ENCODE measurements at places on chromosomes 3 and 15.

DNA sequence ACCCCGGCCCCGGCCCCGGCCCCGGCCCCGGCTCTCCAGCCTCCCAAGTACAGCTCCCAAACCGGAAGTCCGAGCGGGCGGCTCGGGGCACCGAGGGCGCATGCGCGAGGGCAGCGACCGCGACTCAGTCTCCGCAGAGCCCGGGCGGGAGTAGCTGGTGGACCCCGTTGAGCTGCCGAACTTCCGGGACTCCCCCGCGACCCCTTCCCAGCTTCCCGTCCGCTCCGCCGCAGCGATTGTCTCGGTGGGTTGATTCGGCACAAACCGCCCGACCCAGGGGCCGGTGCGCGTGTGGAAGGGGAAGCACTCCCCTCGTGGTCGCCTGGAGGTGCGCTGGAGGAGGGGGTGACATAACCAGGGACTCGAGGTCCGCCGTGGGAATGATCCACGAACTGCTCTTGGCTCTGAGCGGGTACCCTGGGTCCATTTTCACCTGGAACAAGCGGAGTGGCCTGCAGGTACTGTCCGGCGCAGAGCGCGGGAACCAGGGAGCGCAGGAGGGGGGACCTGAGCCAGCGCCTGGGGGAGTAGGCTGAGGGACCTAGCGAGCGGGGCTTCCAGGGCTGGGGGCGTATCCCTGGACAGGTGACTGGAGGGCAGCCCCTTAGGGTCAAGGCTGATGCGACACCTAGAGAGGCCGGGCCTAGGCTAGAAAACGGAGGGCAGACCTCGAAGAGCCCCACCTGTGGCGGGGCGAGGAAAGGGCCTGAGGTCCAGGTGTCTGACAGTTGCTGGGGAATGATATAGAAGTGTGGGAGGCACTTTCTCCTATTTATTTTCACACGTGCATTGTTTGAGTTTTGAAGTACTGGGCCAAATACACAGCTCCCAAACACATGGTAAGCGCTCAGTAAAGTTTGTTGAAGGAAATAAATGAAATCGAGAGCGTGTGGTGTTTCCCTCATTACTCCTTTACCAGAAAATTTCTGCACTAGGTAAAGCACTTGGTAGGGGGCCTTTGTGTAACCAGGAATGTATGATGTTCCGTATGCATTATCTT lies at the start of the genes TUBGCP4 and ZSCAN29:
TUBGCP4 (plus strand) TSS at position 127 of the 1,000 bp plus-strand sequence; CDS start at position 381, 254 bp downstream.
ZSCAN29 (minus strand) TSS at position 69 of the 1,000 bp plus-strand sequence. CDS start 1,130 bp downstream, outside the sequence.
- DNase-seq, result peak; percentile 75

DNA sequence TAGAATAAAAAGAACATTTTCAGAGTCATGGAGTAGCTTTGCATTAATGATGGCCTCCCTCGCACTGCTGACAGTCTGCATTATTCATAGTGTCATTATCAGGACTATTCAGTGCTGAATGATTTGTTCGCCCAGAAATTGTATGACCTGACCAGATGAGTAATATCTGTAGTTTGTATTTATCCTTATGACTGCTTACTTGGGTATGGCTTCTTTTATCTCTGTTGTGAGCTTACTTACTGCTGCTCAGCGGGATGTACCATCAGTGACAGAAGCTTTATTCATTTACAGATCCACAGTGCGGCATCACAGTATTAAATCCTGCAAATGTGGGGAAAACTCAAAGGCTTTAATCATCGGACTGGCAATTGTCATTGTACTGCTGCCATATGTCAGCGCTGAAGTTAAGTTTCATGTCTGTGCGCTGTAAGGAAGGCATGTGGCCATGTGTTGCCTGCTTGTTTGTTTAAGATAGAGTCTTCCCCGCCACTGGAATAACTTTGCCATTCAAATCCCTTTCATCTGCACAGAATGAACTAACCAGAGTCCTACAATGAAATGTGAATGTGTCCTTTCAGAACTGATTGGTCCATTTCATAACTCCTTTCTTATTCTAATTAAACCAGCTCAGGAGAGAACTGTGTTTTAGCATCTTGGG lies 262.2 kb downstream of the CHL1 start:
- peak; percentile 4 for DNase-seq

DNA sequence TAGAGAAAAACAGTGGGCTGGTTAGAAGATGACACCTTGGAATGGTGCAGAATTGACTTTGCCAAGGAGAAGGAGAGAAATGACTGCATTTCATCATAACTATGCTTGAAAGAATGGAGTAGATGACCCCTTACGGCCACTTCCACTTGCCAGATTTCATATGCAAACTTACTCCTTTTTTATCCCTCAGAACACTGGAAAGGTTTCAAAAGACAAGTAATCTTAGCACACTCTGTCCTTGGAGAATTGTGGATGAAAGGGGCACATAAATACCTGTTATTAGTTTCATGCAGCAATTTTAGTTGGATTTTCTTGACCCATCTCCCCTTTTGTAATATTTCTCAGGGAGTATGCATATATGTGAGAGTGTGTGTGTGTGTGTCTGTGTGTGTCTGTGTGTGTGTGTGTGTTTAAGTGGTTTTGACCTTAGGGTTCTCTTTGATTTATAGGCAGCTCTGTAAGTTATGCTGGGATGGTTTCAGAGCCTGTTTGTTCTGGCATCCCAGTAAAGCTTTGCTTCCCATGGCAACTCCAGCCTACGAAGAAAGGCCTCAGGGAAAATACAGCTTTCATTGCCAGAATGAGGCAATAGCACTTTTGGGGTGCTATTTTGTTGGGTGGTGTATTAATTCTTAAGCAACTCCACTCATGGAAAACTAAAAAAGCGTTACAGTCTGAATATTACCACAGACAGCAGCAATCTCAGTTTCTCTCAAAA lies 122.2 kb upstream of the TP63 start:
- DNase-seq, result no peak

DNA sequence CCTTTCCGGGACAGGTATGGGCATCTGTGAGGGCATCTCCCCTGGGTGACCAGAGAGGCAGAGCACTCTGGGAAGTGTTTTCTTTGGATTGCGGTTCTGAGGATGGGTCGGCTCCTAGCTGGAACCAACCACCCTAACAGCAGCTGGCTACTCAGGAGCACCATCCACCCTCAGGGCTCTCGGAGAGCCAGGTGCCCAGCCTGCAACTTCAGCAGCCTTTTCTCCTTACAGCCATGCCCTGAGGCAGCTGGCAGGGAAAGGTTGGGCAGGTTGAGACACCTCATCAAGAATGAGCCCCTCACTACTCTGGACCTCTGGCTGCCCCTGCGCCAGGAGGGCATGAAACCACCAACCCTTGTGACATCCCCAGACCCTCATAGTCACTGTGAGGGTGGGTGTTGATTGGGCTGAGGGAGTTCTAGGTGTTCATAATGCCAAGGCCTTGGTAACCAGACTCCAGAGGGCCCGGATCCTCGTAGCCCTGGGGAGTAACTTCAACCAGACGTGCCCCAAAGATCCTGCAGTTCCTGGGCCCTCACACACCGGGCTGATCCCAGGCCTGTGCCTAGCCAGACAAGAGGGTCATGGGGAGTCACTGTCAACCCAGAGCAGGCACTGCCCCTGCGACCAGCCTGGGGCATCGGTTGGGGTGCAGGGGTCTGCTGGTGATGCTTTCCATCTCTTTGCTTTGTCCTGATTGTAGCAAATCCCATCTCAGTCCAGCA lies 114.4 kb upstream of the ABHD17C start:
- no peak for DNase-seq

GRCh38 chr15:31031471-31032067 lies 40.1 kb upstream of the MTMR10 start:
- DNase-seq, result no peak

GRCh38 chr3:28841441-28841840 lies 439.4 kb upstream of the RBMS3 start:
- no peak for DNase-seq

GRCh38 chr3:76943058-76943457 lies 96.8 kb upstream of the ROBO2 start:
- no peak for DNase-seq

DNA sequence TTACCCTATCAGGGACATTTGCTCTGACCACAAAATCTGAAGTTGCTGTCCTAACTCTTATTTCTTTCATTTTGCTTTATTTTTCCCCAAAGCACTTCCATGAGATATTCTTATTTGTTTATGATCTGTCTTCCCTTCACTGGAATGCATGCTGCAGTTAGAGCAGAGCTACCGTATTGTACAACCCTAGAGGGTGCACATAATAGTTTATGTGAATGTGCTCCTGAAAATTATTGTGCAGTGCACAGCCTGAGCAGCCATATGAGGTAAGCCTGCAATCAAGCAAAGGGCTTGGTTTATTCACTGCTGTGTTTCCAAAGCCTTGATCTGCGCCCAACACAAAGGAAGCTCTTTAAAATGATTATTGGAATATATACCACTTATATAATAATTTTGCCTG lies 120.3 kb upstream of the CADPS start:
- no peak for DNase-seq

DNA sequence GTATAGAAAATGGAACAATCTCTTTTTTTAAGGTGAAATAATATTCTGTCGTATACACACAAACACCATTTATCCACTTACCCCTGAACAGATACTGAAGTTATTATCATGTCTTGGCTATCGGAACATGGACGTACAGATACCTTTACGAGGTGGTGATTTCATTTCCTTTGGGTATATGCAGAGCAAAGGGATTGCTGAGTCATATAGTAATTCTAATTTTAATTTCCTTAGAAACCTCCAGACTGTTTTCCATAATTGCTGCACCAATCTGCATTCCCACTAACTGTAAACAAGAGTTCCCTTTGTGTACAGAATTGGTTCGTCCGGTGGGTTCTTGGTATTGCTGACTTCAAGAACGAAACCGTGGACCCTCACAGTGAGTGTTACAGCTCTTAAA lies 179.4 kb downstream of the SHOX2 start:
- DNase-seq, result no peak

- DNase-seq, result no peak
Observed at GRCh38 chr3:73258057-73258456, 196.6 kb downstream of the EBLN2 start.

- no peak for DNase-seq
Observed at GRCh38 chr15:31360843-31361763, 34.5 kb downstream of the KLF13 start.

DNA sequence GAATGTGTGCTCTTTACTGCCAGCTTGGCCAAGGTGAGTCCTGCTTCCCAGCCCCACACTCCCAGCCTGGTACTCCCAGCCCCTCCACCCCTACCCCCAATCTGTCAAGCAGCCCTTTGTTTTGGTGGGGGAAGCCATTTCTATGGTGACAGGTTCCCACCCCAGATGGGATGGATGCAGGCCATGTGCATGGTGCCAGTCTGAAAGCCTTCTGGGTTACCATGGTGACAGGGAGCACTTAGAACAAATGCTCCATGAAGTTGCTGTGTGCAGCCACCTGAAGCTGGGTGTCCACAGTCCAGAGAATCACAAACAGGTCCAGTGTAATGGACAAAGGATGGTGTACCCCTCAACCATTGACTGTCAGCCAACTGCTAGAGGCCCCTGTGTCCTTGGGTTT lies 19.1 kb upstream of the VILL start:
- DNase-seq, result peak; percentile 48

- no peak for DNase-seq
Observed at GRCh38 chr3:100506355-100506754, 13.9 kb downstream of the TMEM45A start.

DNA sequence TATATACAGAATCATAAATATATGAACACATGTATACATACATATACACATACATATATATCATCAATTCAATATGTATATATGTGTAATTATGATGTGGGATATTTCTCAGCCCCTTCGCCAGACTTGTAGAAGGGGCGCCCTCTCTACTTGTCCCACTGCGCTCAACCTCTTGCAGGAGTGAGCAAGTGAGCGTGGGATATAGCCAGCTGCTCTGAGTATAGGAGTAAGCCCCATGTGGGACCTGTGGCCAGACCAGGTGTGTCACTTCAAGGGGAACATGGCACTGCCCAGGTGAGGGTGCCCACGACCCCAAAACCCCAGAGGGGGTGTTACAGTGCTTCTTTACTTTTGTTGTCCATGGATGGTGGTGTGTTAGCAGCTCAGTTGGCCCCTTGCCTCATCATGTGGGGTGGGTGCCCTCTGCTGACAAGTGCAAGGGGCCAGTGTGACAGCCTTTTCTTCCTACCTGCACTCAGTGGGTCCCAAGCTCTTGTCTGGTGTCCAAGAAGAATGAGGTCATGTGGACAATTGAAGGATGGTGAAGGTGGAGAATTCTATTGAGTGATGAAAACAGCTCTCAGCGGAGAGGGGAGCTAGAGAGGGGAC lies 304.1 kb downstream of the UNC13C start:
- DNase-seq, result no peak

GRCh38 chr3:170637306-170637705 lies 51.4 kb upstream of the SLC7A14 start:
- no peak for DNase-seq

GRCh38 chr15:29064290-29064689 lies 178.5 kb downstream of the APBA2 start:
- no peak for DNase-seq

DNA sequence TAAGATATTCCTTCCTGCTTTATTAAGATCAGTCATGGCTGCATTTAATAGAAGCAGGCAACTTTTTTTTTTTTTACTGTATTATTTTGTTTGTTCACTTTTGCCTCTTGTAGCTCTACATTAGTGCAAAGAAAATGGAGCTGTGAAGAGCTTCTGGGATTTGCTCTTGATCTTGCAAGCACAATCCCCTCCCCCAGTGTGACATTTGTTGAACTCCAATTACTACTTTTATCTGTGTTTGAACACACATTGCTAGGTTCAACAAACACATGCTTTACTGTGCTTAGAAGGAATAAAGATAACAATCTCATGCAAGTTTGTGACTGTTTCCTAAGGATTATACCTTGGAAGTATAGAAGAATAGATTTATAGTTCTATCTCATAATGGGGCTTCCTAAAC lies 648.8 kb downstream of the NLGN1 start:
- DNase-seq, result no peak

DNA sequence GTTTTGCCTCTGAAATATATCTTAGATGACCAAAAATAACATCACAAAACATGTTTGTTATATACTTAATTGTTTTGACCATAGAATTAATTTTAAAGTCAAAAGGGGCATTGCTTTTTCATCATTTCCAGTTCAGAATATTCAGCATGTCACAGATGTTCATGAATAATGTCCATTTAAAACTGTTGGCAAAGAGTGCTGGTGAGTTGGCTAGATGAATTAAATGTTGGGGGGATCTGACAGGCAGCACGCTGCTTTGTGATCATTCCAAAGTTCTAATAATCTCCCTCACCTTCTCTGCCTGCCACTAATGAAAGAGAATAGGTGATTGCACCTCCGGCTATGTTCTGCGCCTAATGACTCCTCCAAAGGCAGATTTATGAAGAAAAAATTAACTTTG lies 139.2 kb upstream of the MLF1 start:
- no peak for DNase-seq

DNA sequence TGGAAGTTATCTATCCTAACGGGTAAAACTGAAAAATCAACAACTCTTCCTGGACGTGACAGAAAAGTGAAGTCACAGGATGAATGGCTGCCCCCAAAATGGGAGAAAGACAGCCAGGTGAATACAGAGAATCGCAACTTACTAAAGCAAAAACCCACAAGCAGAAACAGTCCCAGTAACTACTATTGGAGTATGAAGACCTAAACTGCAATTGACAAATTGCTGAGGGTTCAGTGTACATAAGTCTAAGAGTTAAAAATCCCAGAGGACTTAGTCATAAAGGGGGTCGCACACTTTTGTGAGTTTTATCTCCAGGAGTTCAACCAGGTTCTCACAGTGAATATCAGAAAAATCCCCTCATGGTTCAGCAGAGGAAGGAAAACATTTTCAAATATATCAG lies 56.8 kb upstream of the IMPG2 start:
- no peak for DNase-seq

GRCh38 chr15:27865323-27865922 lies 233.7 kb downstream of the OCA2 start:
- no peak for DNase-seq

- DNase-seq, result peak; percentile 57
Observed at GRCh38 chr3:180036671-180037455, at the start of gene PEX5L. TSS of gene PEX5L (minus strand) at chr3:180036937. CDS start at chr3:180036599, 338 bp downstream.
